ENCODE measurements at places on chromosomes 16 and 17. TPM values are rescaled to one million over a fixed set of nuclear protein-coding genes. Genes with fewer than 3 reads are reported as not detected.

LITAFD gene
- not detected for total RNA-seq

COG1 gene
- total RNA-seq: 42.2 TPM

- peak; percentile 67 for DNase-seq
These were observed 44.0 kb downstream of the PLCG2 start for GRCh38 chr16:81823111-81823510.

- DNase-seq: no peak
These were observed 7.5 kb upstream of the ITGAX start for GRCh38 chr16:31347445-31347844.

DNA sequence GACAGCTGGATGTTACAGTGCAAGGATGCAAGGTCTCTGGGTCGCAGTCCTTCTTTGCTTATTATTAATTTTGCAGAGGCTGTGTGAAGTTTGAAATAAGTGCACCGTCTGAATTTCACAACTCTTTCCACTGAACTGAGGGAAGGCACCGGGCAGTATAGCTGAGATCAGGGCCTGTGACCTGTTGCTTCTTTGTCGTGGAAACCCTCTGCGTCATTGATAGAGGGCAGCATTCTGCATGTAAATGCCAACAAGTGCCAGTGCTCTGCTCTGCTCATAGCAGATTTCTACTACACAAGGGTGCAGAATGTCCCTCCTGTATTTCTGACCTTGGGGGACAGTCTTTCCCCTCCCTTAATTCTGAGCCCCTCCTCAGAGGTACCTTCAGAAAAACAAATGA is 26.0 kb downstream of the CD300LF start:
- DNase-seq: no peak

GRCh38 chr17:5362162-5362811 is 57.2 kb downstream of the NUP88 start:
- no peak for DNase-seq

GRCh38 chr16:84323606-84324005 is 28.9 kb downstream of the WFDC1 start:
- no peak for DNase-seq

ARL5C gene
- total RNA-seq: not detected

CA5A gene
- total RNA-seq: not detected

GRCh38 chr16:14371778-14372431 is 258.2 kb downstream of the PARN start:
- DNase-seq: no peak

- no peak for DNase-seq
These were observed 19.2 kb upstream of the SMIM5 start for GRCh38 chr17:75614006-75614405.

ITGA3 gene
- total RNA-seq: 7.7 TPM

DNA sequence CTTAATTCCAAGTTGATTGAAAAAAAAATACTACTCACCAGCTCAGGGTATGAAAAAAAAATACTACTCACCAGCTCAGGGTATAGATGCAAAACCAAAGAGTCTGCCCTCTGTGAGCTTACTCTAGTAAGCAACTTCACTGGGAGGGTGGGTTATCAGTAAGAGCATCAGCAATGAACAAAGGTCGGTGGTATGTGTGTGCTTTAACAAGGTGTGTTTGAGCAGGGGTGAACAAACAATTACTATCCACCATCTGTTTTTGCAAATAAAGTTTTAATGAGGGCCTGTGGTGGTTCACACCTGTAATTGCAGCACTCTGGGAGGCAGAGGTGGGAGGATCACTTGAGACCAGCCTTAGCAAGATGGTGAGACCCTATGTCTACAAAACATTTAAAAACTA is 20.0 kb downstream of the NUFIP2 start:
- DNase-seq: no peak

C17orf50 gene
- total RNA-seq: not detected

DNA sequence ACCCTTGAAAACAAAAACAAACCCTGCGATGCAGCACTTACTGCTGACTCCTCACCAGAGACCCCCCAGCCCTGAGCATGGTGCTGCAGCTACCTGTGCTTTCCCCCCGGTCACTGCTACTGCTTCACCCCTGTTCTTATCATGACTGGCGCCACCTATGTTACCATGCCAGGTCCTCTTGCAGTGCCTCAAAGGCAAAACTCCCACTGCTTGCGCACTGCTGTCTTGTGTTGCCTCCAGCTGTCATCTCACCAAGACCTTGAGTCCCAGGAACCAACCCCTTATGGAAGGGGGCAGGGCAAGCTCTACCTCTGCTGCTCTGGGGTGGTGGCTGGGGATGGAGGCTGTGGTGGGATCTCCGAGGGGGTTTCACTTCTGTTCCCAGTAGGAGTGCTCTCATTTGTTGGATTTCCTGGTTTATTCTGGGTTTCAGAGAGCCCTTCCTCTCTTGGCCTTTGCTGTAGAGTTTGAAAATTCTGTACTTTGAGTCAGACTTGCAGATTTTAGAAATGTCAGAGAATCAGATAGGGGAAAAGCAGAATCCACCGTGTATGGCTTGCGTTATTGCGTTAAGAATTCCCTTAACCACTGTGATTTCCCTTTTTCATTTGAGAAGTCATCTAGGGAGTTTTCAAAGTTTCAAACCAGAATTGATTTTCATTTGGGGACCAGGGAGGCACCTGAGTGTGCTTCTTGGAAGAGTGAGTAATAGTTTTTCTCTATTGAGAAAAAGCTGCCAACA is 96.6 kb downstream of the SPECC1 start:
- DNase-seq: no peak

- no peak for DNase-seq
These were observed 67.3 kb downstream of the ANKRD11 start for GRCh38 chr16:89422905-89423630.

- DNase-seq: no peak
These were observed 33.5 kb downstream of the XYLT1 start for GRCh38 chr16:17437127-17437720.

C16orf74 gene
- total RNA-seq: 18.3 TPM

PTX4 gene
- not detected for total RNA-seq

DNA sequence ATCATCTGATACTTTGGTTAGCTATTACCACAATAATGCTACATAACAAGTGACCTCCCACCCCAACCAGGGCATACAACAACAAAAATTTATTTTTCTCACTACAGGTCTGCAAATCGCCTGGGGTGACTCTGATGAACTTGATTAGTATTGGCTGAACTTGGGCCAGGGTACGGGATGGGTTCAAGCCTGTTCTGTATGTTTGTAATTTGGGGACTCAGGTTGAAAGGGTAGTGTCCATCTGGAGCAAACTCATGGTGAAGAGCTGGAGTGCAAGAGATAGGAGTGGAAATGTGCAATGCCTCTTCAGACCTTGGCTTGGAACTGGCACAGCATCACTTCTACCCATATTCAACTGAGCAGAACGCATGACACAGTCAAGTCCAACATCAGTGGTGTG is 16.3 kb upstream of the NKD1 start:
- DNase-seq: no peak

DNA sequence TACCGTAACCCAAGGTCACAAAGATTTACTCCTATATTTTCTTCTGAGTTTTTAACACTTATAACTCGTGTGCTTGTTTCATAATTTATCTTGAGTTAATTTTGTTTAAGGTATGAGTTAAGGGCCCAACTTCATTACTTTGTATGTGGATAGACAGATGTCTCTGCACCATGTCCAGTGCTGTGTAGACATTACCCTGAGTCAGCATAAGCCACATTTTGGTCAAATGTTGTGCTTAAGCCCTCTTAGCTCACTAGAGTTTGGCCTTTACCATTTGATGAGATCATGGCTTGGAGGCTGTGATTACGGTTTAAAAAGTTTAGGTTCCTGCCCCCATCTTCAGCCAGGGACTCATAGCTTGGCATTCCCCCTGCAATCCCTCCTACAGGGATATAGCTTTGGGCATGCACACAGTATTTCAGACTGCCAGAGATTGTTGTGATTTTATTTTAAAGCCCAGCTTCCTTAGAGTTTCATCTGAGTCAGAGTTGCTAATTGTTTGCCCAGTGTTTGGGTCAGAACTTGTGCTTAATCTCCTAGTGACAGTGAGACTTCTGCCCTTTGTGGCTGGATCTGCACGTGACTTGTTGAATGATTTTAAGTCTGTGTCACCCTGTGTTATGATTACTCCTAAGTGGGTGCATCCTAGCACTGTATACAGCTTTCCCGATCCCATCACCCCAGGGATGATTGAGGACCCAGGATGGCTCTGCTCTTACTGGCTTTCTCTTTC is 393.1 kb downstream of the CNTNAP4 start:
- DNase-seq: no peak

KRT14 gene
- total RNA-seq: not detected

DNA sequence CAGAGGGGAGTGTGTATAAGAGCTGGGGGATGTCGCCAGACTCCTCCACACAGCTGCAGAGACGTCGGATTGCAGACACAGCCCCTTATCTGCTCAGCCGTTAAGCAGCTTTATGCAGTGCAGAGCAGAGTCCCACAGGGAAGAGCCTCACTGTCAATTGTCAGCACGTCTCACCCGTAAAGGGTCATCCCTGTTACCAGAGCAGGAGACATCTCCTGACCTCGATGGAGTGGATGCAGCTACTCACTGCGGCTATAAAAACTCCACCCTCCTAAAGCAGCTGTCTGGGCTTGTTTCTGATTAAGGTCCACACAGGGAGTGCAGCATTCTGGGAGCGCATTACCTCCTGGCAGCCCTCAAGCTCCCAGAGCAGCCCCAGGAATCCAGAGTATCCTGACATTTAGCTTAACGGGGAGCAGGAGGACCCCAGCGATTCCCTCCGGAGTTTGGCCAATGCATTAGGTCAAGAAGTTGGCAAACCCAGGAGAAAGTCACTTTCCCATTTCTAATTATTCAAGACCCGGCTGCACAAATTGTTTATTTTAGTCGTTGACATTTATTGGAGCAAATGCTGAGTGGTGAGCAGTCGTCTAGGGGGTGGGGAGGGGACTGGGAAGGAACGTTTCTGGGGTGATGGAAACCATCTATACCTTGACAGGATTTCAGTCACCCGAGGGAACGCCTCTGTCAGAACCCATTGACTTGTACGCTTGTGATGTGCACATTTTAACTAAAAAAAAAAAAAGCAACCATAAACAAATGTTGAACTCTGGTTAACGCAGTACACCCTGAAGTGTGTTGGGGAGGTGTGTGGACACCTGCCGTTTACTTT is 100.0 kb upstream of the ZNF469 start:
- DNase-seq: no peak

- no peak for DNase-seq
These were observed 960.2 kb upstream of the EEF2KMT start for GRCh38 chr16:6057821-6058220.

GRCh38 chr16:14286368-14287230 is 215.5 kb downstream of the MRTFB start:
- DNase-seq: no peak

GRCh38 chr16:85975451-85975981 is 76.6 kb downstream of the IRF8 start:
- DNase-seq: no peak

GRCh38 chr17:42819939-42820535 is 4.0 kb downstream of the BECN1 start:
- DNase-seq: peak; percentile 43

DNA sequence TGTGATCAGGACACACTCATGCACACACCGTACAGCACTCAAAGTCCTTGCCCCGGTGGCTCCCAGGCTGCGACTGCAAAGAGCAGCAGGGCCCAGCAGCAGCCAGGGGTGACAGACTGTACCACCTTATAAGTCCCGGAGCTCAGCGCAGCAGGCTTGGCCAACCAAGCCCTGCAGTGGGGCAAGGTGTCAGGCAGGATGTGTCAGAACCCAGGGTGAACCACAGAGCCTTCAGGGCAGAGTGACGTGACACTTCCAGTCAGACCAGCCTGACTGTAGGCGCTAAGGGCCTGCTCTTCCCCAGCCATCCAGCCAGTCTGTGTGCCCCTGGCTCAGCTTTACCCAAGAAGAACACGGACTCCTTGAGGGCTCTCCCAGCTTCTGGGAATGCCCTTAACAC is 204.1 kb downstream of the COPRS start:
- no peak for DNase-seq

DNA sequence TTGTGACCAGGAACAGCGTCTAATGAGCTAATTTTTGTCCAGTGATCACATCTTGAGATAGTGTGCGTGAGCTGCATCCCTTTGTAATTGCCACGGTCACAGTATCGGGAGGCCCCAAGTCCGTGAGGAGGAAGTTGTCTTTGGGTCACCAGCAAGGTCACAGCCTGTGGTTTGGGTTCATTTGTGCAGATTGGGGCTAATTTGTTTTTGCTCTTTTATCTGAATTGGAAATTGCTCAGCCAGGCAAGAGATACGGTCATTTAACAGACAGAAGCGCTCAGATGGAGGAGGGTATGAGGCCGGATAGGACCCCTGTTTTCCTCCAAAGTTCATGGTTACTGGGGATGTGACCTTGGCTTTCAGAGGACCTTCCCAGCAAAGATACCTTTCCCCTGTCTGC is 174.1 kb downstream of the SNX29 start:
- DNase-seq: no peak

RND2 gene
- 0.13 TPM for total RNA-seq

DNA sequence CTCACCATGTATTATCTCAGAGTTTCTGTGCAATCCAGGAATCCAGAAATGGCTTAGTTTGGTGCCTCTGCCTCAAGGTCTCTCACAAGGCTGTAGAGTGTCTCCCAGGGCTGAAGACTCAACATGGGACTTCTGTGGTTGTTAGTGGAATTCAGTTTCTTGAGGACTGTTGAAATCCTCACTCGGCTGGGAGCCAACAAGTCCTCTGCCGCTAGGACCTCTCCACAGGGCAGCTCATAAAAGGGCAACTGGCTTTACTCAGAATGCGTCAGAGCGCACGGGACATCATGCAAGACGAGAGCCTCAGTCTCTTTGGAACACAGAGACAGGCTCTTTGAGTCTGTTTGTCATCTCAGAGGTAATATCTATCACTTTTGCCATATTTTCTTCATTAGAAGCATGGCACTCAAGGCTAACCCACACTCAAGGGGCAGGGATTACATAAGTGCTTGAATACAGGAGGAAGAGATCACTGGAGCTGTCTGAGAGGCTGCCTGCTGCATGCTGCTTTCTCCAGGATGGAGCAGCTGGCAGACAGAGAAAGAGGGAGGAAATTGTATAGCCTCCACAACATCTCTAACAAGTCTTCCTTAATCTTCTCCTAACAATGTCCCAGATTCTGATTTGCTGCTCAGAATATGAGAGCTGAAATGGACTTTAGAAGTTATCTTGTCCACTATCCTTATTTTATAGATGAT is 97.5 kb upstream of the ASIC2 start:
- no peak for DNase-seq

- DNase-seq: no peak
These were observed 108.6 kb downstream of the CCT6B start for GRCh38 chr17:34852614-34853013.

HSD17B2 gene
- not detected for total RNA-seq

- no peak for DNase-seq
These were observed 388.1 kb downstream of the SHISA9 start for GRCh38 chr16:13289515-13289914.

GRCh38 chr17:21089145-21089544 is 37.6 kb upstream of the DHRS7B start:
- no peak for DNase-seq

All from activated B cell treated with CpG ODN at 0.5 μM for 24 hours (primary cell).